RPMI7951 (cell line): ENCODE measurements at places on chromosomes 2 and 18. TPM values are rescaled to one million over a fixed set of nuclear protein-coding genes. Genes with fewer than 3 reads are reported as not detected.

Gene VSNL1
- not detected in 2 replicates for total RNA-seq

Gene LRP1B
- not detected in 2 replicates for total RNA-seq

Gene C2orf81
- total RNA-seq, result 1.2 and 1.3 TPM in 2 replicates

Gene DCDC2C
- total RNA-seq, result not detected in 2 replicates

Gene CCDC148
- 1.4 TPM in 2 replicates for total RNA-seq

Gene TOGARAM2
- total RNA-seq, result 0.29 TPM in 1 of 2 replicates, not detected in the other

Gene PLB1
- total RNA-seq, result 0.12 and 1.6 TPM in 2 replicates

Gene CYBRD1
- 125 and 139 TPM in 2 replicates for total RNA-seq
